ENCODE measurements at places on chromosomes 1 and 21. TPM values are rescaled to one million over a fixed set of nuclear protein-coding genes. Genes with fewer than 3 reads are reported as not detected.

The OR2T2 gene
- not detected for total RNA-seq

The TDRD5 gene
- total RNA-seq = not detected

The TACSTD2 gene
- 0.26 TPM for total RNA-seq

The JTB gene
- 87.9 TPM for total RNA-seq

The SHISAL2A gene
- not detected for total RNA-seq

The PPIAL4G gene
- not detected for total RNA-seq

The AUNIP gene
- total RNA-seq = 0.30 TPM

The C1orf53 gene
- 1.4 TPM for total RNA-seq

The TMEM52 gene
- total RNA-seq = 0.43 TPM

The TMEM54 gene
- total RNA-seq = 49.7 TPM

The TLR5 gene
- total RNA-seq = 0.36 TPM

The TSHB gene
- total RNA-seq = not detected

The ADORA1 gene
- total RNA-seq = 0.65 TPM

The CFHR3 gene
- not detected for total RNA-seq

The INKA2 gene
- 6.6 TPM for total RNA-seq

The JAM2 gene
- 3.3 TPM for total RNA-seq

The PTPRF gene
- 212 TPM for total RNA-seq

The EFNA3 gene
- 3.1 TPM for total RNA-seq

The FCAMR gene
- total RNA-seq = not detected

The AHCYL1 gene
- total RNA-seq = 83.2 TPM

The ZNF683 gene
- not detected for total RNA-seq

The RPS6KC1 gene
- 38.0 TPM for total RNA-seq

The OR10J1 gene
- total RNA-seq = not detected

The RGS16 gene
- 3.1 TPM for total RNA-seq

The RXFP4 gene
- total RNA-seq = not detected
